ENCODE measurements at places on chromosomes 1 and 21.

- no peak for DNase-seq
Measured at GRCh38 chr1:59204001-59204400, 92.9 kb upstream of the FGGY start.

DNA sequence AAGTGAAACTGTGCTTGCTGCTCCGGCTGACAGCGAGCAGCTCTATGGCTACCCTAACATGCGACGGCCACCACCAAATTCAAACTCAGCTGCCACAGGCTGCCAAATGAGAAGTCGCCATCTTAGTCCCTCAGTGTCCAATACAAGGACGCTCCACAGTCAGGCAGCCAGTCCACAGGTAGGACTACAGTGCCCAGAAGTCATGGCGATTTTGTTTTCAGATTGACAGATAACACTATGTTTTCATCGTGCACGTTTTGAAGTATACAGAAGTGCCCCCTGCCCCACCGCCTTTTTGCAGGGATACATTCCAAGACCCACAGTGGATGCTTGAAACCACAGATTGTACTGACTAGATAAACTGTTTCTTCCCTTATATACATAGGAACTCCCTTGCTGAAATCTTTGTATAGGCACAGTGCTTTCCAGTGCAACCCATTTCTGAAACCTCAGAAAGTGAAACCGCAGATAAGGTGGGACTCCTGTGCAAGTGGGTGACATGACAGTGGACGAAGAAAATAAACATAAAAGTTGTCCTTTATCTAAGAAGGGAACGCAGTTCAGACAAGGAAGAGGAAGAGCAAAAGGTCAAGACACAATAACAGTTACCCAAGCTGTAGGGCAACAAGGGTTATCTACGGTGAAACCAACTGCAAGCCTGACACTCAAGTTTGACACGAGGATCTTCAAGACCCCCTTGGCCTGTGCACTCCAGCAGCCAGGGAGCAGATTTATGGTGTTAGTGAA lies 52.2 kb downstream of the STX6 start:
- DNase-seq: no peak

- no peak for DNase-seq
Measured at GRCh38 chr1:166057650-166058049, 109.2 kb downstream of the FAM78B start.

DNA sequence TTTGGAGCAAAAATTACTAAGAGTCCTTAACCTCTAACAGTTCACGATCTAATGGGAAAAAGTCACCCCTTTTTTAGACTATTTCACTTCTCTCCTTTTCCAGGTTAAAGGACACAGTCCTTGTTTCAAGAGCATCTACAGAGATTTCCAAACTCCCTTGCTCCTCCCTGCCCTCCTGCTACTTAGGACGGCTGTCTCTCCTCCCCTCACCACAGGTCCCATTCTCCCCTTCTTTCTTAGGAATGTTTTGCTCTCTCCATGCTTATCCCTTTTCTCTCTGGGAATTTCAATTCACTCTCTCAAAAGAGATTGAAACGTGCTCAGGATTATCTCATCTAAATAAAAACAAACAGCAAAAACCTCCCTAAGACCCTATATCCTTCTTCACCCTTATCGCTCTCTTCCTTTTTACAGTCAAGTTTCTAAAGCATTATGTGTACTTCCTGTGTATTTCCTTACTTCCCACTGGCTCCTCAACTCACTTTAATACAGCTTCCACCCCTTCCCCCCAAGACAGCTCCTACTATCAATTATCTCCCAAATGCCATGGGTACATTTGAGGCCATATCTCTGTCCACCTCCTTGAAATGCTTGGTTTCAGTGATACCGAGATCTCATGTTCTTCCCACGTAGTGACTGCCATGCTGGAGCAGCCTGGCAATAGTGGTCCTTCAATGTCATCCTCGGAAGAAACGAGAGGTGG lies 43.2 kb upstream of the ZNF281 start:
- no peak for DNase-seq

DNA sequence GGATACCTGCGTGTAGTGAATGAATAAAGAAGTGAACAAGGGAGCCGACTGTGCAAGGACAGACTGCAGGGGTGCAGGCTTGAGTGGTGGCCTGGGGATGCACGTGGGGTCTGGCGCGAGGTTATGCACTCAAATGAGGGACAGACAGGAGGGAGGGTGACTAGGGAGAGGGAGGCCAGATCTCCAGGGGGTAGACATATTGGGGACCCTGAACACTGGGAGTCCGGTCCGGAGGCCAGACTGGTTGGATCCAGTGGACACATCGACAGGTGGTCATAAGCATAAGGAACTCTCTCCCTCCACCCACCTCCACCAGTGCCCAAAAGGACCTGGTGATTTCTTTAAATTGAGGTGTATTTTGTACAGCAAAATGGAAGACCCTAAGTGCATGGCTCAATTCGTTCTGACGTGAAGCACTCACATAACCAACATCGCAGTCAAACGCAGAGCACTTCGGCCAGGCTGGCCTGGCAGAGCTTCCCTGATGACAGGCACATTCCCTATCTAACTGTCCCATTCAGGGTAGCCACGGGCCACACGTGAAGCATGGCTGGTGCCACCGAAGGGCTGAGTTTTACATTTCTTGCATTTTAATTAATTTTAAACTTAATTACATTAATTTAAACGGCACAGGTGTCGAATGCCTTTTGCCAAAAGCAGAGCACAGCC lies 14.0 kb downstream of the WNT3A start:
- DNase-seq: peak; percentile 44

DNA sequence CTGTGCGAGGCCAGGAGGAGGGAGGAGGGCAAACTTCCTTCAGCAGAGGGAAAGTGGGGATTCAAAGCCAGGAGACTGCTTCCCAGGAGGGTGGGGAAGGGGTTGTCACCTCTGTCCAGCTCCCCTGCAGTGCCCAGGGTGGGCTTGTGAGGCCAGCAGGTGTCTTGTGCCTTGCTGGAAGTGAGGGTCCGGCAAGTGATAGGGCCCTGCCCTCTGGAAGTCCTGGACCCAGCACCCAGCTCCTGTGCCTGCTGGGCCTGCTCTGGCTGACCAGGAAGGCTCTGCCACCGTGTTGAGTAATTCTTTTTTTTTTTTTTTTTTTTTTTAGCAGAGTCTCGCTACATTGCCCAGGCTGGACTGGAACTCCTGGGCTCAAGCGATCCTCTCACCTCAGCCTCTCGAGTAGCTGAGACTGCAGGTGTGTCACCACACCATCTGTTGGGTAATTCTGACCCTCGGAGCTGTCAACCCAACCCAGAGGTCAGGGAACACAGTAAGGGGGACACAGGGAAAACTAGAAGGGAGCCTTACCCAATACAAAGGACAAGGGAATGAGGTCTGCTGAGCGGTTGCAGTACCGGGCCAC lies 1.0 kb downstream of the BEST4 start:
- no peak for DNase-seq

DNA sequence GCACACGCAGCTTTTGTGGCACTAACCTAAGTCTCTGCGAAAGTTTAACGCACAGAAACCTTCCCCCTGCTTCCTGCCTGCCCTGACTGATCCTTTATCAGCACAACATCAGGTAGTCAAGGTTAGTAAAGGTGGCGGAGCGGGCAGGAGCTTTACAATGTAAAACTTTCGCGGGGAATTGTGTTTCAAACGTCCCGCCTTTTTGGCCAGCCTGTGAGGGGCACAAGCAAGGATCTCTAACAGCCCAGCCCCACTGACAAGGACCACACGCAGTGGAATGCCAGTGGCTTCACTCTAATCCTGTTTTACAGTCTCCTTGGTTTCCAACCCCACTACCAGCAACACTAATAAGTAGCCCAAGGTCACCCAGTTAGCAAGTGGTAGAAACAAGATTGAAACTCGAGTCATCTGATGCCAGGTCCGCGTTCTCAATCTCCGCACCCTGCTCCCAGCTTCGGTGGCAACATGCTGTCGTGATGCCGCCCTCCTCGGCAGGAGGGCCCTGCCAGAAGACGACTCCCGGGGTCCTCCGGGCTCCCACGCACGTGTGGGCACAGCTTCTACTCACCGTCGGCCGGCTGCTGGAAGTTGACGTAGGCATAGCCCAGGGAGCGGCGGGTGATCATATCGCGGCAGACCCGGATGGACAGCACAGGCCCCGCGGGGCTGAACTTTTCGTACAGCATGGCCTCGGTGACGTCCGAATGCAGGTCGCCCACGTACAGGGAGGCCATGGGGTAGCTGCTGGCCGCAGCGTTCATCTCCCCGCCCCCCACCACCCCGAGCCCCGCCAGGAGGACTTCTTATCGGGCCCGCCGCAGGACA lies 1.2 kb downstream of the PABPC4 start:
- peak; percentile 83 for DNase-seq
